NCI-H1436 treated with DMSO at 0.1 percent for 48 hours (cell line): ENCODE measurements at places on chromosomes 2 and 18.

GRCh38 chr2:174606336-174606735 lies 8.7 kb upstream of the WIPF1 start:
- no peak for DNase-seq

DNA sequence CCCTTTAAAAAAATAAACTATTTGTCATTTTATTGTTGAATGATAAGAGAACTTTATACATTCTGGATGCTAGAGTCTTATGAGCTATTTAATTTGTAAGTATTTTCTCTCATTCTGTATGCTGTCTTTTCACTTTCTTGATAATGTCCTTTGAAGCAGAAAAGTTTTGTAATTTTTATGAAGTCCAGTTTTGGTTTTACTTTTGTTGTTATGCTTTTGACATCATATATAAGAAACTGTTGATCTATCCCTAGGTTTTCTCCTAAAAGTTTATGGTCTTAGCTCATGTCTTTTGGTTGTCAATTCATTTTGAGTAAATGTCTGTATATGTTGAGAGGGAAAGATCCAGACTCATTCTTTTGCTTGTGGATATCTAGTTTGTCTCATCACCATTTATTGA lies 52.5 kb downstream of the TMEM247 start:
- no peak for DNase-seq

DNA sequence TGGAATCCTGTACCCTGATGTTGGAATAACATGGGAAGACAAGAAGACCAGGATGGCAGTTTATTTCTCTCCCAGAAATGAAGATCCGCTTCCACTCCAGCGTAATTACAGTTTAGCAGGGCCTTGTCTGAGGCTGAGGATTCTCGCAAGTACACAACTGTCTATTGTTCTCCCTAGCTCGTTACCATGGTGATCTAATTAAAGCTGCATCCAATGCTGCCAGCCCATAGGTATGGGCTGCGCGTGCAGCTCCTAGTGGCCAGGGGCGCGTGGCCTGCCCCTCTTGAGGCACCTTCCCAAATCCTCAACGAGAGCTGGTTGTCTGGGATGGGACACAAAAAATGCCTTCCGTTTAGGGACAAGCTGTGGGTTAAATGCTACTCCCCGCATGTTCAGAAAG lies 344.9 kb downstream of the CYRIA start:
- no peak for DNase-seq

GRCh38 chr2:137165968-137166367 lies 400.6 kb downstream of the THSD7B start:
- DNase-seq: no peak

GRCh38 chr2:144382849-144383248 lies 137.1 kb downstream of the ZEB2 start:
- no peak for DNase-seq

- DNase-seq: no peak
Measured at GRCh38 chr2:23012499-23012898, 372.5 kb upstream of the KLHL29 start.

- DNase-seq: no peak
Measured at GRCh38 chr2:229348128-229348527, 77.0 kb upstream of the PID1 start.

DNA sequence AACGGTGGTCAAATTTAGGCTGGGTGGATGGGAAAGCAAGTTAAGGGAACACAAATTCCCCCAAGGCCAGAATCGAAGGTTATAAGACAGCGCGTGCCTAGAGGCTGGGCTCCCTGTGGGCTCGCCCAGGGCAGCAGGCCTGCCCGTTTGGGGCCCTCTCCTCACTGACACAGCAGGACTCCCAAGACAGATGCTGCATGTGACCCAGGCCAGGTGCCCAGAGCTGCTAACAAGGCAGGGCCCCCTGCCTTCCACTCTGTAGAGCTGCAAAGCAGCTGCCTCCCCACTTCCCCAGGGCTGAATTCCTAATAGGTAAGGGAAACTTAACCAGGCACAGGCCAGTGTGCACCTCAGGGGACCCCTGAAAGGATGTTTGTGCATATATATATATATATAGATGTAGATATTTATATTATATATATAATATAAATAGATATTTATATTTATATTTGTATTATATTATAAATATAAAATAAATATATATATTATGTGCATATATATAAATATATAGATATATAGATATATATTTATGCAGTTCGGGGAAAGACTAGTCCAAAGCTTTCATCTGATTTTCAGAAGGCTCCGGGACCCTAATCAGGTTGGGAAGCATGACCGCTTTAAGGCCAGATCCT lies 43.7 kb downstream of the TMEM37 start:
- DNase-seq: no peak

- DNase-seq: no peak
Measured at GRCh38 chr2:36578343-36579296, 19.3 kb downstream of the FEZ2 start.

- DNase-seq: no peak
Measured at GRCh38 chr2:20599001-20599600, 51.8 kb downstream of the HS1BP3 start.

GRCh38 chr2:75925331-75926024 lies 214.8 kb upstream of the GCFC2 start:
- DNase-seq: no peak

DNA sequence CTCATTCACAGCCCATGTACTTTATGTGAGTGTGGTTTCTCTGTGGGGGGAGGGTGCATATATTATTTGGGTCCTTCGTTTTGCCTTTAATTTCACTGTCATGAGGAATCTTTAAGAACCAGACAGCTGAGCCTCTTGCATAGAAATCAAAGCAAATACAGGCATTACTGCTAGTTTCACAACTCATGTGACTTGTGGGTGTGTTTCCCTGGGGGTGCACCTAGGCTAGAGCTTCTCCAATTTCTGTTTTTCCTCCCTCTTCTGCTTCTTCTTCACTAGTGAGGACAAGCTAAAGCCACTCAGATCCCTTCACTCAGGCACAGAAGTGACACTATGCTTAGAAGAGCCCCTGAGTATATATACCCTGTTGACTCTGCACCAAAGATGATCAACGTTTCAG lies 131.4 kb downstream of the ACOXL start:
- DNase-seq: no peak

GRCh38 chr2:145221516-145221915 lies 701.6 kb upstream of the ZEB2 start:
- no peak for DNase-seq

DNA sequence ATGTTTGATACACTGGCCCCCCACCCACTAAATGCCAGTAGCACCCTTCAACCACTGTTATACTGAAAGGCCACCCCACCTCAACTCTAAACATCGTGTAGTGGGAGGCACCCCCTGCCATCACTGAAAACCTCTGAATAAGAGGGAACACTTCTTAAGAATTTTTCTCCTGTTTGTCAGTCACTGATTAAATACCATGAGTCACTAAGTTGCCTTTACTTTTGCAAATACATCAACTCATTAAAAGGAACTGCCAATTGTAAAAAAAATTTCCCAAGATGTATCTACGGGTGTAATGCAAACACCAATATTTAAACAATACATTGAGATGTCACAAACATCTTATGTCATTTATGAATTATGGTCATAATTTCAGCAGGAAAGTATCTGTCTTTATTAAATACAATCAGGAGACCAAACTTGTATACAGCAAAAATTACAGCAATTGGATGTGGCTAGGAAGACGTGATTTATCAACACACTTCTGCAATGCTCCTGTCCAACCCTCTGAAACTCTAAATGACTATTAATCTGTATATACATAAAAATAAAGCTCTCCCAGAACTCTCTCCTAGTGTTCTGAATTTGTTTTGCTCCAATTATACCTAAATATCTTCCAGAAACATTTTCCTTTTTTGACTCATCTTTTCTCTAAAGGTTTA lies 144.1 kb upstream of the STK17B start:
- DNase-seq: no peak

DNA sequence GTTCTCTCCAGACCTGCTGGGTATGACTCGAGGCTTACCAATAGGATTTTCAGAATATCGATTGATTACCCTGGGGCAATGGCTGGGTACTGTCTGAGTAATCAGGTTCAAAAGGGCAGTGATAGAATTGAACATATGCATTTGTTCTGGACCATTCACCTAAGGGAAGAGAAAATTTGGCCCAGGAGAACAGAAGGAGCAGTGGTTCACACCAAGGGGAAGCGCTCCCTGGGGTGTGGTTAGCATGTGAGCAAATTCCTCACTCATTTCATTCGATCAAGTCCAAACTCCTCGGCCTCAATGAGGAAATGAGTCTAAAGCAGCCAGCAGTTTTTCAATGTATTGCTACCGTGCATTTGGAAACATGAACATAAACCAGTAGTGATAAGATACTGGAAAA lies 55.6 kb downstream of the CYP26B1 start:
- DNase-seq: no peak

DNA sequence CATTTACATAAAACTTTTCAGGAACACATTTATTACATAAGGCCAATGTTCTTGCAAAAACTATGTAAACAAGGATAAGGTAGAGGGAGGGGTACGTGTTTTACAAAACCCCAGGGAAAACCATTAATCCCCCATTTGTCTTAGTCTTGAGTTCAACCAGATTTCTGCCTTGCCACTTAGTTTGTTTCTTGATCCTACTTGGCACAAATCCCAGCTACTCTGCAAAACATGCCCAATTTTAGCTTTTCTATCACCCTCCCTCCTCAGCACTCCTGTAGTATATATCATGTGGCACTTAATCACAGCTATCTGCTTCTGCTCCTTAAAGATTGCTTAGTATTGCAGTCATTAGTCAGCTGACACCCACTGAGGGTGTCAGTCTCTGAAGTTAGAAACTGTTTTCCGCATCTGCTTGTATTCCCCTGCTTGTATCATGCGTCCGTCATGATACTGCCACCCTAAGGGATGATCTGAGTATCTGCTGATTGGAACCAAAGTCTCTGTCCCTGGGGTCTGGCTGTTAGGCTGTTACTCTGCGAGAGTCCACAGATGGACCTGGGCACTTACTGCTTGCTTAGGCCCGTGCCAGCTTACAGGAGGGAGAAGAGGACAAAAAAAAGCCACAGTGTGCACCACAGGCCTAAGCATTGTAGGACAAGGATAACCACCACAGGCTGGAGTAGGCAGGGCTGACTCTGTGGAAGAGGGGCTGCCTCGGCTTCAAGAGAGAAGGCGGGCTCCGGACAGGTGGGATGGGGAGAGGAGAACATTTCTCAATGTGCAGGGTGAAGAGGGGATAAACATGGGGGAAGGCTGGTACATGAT lies 82.2 kb downstream of the EPAS1 start:
- no peak for DNase-seq

- no peak for DNase-seq
Measured at GRCh38 chr2:54247115-54247514, 8.9 kb downstream of the TSPYL6 start.

GRCh38 chr18:55095584-55095983 lies 136.3 kb upstream of the CCDC68 start:
- DNase-seq: no peak

- no peak for DNase-seq
Measured at GRCh38 chr2:9417725-9418124, 5.6 kb downstream of the ITGB1BP1 start.
